ENCODE measurements at places on chromosomes 2 and 18.

GRCh38 chr2:153388246-153388645 is 90.3 kb downstream of the RPRM start:
- no peak for DNase-seq

GRCh38 chr2:216556202-216556601 is 57.6 kb downstream of the RPL37A start:
- no peak for DNase-seq

DNA sequence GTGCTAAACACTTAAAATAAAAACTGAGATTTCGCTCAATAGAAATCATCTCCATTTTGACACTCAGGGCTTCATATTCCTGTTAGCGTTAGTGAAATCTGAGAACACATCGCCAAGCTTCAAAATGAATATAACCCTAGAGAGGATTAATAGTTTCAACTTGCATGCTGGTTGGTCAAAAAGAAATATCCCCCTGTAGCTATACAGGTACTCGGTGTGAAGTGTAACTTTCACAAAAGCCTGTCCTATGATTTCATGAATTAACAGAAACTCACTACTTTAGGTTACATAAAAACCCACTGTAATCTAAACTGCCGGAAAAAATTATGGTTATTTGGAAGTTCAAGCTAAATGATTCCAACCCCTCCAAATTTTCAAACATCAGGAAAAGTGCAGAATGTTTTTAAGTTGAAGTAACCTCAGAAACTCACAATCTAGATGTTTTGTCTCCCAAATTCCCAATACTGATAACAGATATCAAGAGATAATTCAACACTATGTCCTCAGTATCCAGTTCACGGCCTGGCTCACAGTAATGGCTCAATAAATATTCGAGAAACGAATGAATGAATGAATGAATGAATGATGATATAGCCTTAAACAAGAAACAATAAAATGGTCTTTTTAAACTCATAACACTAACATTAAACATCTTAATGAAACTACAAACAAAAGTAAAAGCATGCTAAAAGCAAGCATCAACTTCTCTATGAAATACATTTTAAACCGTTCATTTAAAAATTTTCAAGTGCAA is 2.5 kb downstream of the TLK1 start:
- no peak for DNase-seq

- no peak for DNase-seq
These were observed 221.0 kb upstream of the MMADHC start for GRCh38 chr2:149808556-149808955.

DNA sequence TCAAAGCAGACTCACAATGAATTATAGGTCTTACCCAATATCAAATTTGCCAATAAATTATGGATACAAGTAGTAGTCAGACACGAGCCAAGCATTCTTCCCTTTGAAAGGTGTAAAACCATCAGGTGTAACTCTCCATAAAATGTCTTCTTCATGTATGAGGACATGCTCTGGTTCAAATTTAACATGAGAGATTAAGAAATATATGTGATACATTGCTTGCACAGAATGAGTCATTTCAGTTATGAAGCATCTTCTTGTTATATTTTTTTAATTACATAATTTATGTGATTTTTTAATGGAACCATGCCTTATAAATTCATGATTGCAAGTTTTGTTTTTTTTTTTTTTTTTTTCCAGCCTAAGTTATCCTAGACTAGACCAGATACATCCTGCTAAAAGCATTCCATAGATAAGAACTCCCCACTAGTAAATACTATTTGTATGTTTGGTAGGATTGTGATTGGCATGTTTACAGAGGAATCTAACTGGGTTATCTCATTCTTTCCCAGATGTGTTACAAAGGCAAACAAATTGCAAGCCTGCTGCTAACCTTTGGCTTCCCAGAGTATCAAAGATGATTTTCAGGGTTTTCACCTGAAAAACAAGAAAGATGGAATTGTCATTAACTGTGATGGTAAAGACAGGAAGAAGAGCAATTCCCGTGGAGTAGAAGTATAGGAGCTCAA is 621.9 kb downstream of the XIRP2 start:
- no peak for DNase-seq

DNA sequence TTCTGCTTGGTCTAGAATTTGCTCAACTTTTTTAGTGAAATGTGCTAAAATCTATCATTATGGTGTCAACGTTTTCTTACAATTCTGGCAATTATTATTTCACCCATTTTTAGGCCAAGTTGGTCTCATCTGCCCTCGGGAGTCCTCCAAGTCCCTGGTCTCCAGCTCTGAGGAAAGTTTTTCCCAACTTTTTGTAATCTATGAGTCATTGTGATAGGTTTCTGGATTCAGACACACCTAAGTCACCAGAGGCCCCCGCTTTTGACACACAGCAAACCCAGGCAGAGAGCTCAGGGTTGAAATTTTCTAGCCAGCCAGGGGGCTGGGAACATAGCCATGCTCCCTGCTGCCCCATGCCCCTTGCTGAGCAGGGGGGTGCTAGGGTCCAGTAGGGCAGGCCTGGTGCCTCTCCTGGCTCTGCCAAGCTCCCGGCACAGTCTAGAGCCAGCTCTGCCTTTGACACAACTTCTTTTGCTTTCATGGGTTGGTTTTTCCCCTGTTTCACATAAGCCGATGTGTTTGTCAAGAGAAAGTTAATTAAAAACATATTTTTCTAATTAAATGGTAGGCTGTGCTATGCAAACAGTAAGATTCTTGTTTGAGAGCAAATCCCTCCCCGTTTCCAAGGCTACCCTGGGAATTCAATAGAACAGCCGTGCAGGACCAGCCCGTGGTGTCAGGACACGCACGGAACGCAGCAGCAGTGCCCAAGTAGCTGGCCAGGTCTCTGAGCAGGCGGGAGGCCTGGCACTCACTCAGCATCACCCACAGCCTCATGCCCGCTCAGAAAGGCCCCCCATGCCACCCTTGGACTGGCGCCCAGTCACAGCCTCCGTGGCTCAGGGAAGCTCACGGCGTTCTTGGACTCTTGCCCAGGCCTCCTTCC is 25.5 kb upstream of the SNED1 start:
- DNase-seq, result no peak

- DNase-seq, result no peak
These were observed 244.9 kb downstream of the KLHL29 start for GRCh38 chr2:23629772-23630480.

- peak; percentile 8 for DNase-seq
These were observed 29.6 kb downstream of the MCEE start for GRCh38 chr2:71100195-71100964.

- no peak for DNase-seq
These were observed 471.8 kb upstream of the CWC22 start for GRCh38 chr2:180478883-180479282.

DNA sequence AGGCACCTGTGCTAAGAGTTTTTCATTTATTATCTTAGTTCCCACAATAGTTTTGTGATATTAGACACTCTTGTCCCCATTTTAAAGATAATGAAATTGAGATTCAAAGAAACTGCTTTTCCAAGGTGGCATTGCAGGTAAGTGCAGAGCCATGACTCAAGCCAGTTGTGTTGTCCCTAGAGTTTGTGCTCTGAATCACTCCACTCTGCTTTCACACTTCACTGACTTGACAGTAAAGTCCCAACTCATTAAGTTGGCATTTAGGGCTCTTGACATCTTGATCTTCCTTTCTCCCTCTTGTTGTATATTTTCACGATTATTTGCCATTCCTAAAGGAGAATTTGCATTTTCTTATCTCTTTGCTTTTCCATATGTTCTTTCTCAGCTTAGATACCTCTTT is 114.3 kb downstream of the DIS3L2 start:
- DNase-seq, result no peak

- no peak for DNase-seq
These were observed 68.5 kb upstream of the FAM117B start for GRCh38 chr2:202566286-202566685.

DNA sequence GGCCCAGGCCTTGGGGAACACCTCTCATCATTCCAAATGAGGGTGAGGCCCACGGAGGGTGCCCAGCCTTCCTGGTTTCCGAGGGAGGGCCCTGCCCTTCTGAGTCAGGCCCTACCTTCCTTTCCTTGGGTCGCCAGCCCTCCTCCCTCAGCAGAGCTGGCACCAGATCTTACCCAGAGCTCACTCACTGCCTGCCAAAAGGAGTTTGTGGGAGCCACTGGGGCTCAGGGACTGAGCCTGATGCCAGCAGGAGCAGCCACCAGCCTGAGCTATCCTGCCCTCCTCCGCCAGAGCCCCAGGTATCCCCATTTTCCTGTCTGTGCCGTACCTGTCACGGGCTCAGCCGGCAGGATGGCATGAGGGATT is 64.1 kb downstream of the NRP2 start:
- DNase-seq, result no peak

DNA sequence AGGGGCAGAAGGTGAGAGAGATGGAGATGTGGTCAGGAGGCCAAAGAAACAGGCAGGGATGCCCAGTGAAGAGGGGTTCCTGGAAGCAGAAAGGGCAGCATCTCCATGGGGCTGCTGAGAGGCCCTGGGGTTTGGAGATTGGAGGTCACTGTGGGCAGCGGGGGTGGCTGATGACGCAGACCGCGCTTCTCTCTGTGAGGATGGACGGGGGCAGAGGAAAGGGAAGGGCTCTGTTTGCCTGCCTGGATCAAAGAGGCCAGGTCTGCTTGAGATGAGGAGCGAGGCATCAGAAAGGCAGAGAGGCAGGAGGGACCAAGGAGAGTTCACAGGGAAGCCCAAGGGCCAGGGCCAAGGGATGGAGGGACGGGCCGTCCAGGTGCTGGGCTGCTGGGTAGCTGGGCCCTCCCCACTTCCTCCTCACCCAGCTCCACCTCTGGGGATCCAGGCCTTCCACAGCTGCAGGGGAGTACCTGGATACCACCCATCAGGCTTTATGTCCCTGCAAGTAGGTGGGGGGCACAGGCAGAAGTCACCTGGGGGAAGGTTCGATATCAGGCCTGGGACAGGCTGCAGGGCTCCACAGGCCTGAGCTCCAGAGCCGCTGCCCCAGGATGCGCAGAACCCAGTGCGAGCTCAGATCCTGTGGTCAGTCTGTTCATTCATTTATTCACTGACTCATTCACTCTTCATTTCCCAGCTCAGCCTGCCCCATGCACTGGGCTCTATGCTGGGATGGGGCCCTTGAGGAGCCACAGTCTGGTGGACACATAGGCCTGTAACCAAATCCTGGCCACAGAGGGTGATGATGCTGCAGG is 30.6 kb downstream of the ADRA2B start:
- no peak for DNase-seq

DNA sequence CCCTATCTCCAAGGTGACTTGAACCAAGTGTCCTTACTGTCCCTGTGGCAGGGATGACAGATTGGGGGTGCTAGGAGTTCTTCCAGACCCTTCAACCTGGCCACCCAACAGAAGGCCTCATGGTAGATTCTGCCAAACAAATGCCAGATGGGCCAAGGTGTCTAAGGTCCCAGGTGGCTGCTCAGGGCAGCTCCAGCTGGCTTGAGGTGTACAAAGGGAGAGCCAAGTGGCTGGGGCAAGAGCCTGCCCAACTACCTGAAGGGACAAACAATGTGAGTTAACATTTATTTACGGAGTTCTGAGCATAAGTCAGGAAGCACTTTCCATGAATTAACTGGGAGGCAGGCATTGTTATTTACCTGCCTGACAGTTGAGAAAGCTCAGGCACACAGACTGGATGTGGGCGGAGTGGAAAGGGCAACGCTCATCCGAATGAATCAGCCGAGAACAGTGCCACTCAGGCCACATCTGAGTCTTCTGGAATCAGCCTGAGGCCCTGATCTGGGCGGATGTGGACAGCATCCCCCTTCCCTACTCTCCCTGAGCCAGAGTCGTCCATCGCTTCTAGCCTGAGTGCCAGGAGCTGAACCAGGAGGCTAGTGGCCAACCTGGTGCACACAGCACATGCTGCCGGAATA is 4.4 kb upstream of the KCNIP3 start:
- DNase-seq, result no peak

DNA sequence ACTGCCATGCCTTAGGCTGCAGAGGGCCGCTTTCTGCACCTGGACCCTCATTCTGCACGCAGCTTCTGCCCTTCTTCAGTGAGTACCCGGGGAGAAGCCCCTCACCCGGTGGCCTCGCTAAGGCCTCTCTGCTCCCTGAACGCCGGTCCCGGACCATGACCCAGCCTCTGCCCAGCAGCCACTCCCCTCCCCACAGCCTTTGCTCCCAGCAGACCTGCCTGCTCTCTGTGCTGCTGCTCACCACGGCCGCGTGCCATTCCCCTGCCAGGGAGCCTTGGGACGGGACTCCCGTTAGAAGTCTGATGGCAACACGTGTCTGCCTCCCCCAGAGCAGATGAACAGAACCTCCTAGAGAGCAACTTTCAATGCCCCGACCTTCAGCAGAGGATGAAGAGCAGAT is 282.8 kb downstream of the NDUFA10 start:
- DNase-seq, result no peak

GRCh38 chr2:205827809-205828365 is 145.6 kb downstream of the NRP2 start:
- no peak for DNase-seq

- DNase-seq, result peak; percentile 25
These were observed 13.2 kb downstream of the CNNM4 start for GRCh38 chr2:96773922-96774321.

DNA sequence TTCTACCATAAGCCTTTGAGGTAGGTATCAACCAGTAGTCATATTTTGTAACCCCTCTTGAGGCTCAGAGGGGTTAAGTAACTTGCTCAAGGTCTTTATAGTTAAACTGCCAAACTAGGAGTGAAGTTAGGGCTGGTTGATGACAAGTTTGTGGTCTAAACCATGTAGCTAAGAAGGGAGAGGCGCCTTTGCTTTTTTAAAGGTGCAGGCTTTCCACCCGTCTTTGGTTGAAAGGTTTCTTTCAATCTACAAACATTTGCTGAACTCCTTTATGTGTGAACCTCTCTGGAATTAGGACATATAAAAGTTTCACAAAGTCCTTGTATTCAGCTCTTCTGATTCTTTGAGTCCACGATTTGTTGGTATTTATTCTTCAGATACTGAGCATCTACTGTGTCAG is 2.4 kb upstream of the MTA3 start:
- no peak for DNase-seq

GRCh38 chr2:220175967-220176366 is 548.5 kb downstream of the SLC4A3 start:
- DNase-seq, result no peak

DNA sequence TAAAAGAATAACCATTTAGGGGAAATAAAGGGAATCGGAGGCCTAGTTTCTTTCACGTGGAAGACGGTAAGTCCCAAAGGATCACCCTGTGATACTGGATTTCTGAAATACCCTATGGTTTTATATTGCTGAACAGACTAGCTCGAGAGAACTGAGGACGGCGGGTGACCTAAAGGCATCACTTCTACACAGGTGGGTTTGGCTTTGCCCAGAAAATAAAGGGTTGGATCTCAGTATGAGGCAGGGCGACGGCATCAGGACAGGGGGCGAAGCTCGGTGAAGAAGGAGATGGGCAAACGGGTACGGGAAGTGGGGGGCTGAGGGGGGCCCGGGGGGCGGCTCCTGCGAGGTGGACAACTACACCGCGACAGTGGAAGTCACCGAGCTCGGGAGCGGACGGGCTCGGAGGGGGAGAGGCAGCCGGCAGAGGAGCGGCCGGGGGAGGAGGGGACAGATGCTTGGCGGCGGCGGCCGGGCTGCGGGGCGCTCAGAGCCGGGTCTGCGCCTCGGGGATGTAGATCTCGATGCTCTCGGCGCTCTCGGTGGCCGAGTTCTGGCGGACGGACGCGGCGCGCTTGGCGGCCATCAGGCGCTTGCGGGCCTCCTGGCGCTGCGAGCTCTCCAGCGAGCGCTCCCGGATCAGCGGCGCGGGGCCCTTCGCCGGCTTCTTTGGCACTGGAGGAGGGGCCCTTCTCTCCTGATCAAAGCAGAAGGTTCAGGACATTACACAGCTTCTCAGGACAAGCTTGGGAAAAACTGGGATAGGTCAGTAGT is 48.9 kb downstream of the TGIF1 start:
- no peak for DNase-seq
